Prostate gland (tissue), 2 donors: ENCODE measurements at places on chromosomes 1 and 21. TPM values are rescaled to one million over a fixed set of nuclear protein-coding genes. Genes with fewer than 3 reads are reported as not detected.

CELA3B gene
- total RNA-seq, result not detected

DNA sequence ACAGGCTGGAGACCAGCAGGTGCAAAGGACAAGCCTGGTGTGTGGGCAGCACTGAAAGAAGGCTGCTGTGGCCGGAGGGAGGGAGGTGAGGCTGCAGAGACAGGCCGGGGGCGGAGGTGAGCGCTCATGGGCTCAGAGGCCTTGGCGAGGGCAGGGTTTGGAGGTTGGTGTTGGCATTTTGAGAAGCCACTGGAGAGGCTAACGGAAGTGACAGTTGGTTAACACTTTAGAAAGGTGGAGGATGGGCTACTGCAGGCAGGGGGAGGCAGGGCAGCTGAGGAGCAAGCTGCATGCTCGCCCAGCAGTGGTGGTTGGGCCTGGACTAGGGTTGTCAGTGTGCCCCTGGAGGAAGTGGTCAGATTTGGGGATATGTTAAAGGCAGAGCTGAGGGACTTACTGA lies 37.5 kb downstream of the QSOX1 start:
- H3K4me3 ChIP-seq, result no peak overlapping the region
- H3K27ac ChIP-seq, result no peak overlapping the region
- no peaks in the 10 kb centered on the region for H3K27me3 ChIP-seq
- no peaks in the 10 kb centered on the region for H3K4me1 ChIP-seq
- no peaks in the 10 kb centered on the region for H3K36me3 ChIP-seq
- DNase-seq, result no peak

DNA sequence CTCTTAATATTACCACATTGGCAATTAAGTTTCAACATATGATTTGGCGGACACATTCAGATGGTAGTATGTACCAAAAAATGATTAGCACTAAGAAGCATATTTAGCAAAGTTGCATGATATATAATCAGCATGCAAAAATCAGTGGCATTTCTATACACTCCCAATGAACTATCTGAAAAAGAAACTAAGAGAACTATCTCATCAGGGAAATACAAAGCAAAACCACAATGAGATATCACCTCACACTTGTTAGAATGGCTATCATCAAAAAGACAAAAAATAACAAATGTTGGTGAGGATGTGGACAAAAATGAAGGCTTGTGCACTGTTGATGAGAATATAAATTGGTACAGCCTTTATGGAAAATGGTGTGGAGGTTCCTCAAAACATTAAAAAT lies 31.4 kb upstream of the DENND1B start:
- H3K27me3 ChIP-seq, result no peaks in the 10 kb centered on the region
- DNase-seq, result no peak
- no peak overlapping the region for H3K27ac ChIP-seq
- no peak overlapping the region for H3K4me3 ChIP-seq

- H3K27ac ChIP-seq, result no peak overlapping the region
- no peak for DNase-seq
- no peaks in the 10 kb centered on the region for H3K27me3 ChIP-seq
Measured at GRCh38 chr1:179637211-179637860, 45.7 kb downstream of the TDRD5 start.

DNA sequence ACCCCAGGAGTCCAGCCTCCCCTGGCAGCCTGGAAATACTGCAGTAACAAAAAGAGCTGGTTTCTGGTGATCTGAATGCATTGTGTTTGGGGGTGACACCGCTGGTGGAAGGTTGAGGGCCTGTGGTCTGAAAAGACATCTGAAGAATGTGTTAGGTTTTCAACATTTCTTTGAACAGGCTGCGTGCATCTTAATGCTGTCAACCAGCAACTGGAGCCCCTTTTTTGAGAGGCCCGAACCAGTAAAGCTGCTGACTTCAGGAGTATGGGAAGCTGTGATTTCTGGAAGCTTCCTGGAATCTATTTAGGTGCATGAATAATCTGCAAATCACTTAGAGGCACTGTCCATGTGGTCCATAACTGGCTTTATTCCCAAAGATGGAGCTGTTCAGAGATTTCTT lies 17.0 kb downstream of the ATP5PO start:
- DNase-seq, result no peak
- no peaks in the 10 kb centered on the region for H3K36me3 ChIP-seq
- H3K4me3 ChIP-seq, result no peak overlapping the region
- H3K27ac ChIP-seq, result no peak overlapping the region
- H3K4me1 ChIP-seq, result no peaks in the 10 kb centered on the region
- H3K27me3 ChIP-seq, result no peaks in the 10 kb centered on the region
